ENCODE measurements at places on chromosomes 11 and 22.
A peak's percentile ranks its signal among the peaks of the same experiment; 100 is the strongest.

DNA sequence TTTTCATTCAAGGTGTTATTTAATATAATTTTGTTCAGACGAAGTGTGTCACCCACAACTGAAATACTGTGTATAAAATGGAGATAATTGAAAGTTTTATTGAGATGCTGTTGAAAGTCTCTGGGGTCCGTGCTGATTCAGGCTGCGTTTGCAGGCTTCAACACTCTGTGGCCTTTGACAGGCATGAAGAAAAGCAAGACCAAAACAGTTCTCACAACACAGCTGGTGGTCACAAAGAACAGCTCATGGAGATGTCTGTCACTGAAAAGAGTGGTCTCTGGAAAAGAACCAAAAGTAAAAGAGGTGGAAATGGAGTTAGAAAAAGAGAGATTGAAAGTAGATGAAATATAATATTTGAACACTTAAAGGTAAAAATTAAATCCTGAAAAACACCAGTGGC lies 9.8 kb upstream of the MPPED2 start:
- DNase-seq = no peak

GRCh38 chr22:24325105-24325757 lies 54.6 kb downstream of the SPECC1L start:
- DNase-seq = no peak

DNA sequence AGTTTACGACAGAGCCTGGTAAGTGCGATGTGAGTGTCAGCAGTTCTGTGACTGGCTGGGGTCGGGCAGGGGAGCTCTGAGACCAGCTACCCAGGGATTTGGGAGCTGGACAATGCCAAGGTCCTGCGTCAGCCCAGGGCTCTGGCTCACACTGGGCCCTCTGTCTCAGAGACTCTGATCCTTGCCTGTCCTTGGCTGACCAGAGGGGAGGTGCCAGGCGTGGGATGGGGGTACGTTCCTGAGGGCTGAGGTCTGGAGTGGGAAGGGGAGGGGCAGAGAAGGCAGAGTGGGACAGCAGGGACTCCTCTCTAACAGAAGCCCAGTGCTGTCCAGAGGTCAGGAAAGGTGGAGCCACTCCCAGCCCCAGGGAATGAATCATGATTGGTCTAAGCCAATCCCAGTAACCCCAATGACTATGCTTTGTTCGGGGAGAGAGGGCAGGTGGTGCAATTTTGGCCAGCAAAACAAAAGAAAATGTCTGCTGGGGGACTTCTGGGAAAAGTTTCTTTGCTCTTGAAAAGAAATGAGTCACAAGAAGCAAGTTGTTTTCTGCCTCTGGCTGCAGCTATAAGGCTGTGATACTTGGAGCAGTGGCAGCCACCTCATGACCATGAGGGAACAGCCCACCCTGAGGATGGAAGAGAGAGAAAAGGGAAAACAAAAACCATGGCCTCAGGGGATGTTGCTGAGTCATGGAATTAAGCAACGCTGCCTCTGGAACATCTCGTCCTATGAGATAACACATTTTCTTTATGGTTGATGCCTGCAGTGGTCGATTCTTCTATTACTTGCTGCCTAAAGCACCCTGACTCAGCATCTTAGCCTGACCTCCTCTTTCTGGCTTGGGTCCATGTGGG lies 108.3 kb downstream of the CHST1 start:
- no peak for DNase-seq

GRCh38 chr22:37333724-37334460 lies 51.6 kb downstream of the CYTH4 start:
- DNase-seq = no peak

- DNase-seq = no peak
Observed at GRCh38 chr11:65008873-65009272, 5.1 kb upstream of the ARL2 start.

- peak; percentile 93 for DNase-seq
Observed at GRCh38 chr22:25492841-25493734, 71.4 kb upstream of the GRK3 start.

DNA sequence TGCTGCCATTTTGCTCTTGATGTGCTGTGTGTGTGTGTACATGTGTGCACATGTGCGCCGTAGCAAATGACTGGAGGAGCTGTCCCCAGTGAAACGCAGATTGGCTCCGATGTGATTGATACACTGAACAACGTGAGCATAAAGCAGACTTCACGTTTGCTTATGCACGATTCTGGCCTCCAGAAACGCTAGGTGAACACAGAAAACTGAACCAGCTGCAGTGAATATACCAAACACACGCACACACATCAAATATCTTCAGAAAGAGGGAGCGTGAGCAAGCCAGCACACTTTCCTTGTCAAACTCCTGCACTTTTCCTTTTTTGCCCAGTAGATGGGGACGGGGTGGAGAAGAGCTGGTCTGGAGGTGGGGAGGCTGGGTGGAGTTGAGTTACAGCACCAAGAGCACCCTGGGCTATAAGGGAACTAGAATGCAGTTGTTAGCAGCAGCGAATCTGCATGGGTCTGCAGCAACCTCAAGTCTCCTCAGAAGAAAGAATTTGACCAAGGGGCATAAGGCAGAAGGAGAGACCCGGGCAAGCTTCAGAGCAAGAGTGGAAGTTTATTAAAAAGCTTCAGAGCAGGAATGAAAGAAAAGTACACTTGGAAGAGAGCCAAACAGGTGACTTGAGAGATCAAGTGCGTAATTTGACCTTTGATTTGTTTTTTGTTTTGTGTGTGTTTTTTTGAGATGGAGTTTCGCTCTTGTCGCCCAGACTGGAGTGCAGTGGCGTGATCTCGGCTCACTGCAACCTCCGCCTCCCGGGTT lies 77.8 kb upstream of the CADM1 start:
- DNase-seq = no peak

- no peak for DNase-seq
Observed at GRCh38 chr11:63022441-63022840, 6.8 kb upstream of the SLC22A8 start.

GRCh38 chr11:126400019-126400418 lies 44.5 kb downstream of the ST3GAL4 start:
- no peak for DNase-seq

DNA sequence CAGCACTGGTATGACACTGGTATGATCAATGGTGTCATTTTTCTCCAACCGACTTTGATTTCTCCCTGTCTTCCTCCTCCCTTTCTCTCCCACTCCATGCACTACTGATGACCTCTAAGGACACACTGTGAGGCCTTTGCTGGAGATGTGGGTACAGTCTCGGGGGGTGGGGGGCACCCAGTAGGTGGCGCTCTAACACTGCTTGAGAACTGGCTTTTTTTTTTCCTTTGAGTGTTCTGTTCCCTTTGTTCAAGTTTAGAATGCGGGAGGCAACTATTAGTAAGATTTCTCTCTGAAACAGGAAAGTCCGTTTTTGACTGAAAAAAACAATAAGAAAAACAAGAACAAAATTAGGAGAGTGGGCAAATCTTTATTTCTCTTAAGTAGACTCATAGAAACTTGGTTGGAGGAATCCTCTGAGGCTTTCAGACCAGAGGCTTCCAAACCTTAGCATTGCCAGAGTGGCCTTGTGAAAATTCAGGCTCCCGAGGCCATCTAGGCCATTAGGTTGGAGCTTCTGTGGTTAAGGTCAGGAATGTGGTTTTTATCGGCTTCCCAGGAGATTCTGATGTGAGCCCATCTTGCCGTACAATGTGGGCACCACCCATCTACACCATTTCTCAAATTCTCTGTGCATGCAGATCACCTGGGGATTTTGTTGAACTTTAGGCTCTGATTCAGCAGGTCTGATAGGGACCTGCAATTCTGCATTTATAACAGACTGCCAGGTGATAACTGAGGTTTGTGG lies 43.2 kb downstream of the PANX1 start:
- no peak for DNase-seq
